ENCODE measurements at places on chromosomes 4 and X.

DNA sequence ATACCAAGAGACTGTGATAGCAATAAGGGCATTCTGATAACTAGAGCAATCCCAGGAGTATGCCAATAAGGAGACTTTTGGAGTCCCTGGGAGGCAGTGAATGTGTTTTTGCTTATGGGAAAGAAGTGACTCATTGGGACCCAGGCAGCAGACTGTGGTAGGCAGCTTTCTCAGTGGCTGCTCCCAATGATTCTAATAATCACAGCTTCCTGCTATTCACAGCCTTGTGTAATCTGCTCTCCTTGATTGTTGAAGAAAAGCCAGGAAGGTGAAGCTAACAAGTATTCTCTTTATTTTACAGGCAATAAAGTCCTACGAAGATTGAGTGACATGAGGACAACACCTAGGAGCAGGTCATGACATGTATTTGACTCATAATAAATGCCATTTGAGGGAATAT is 70.3 kb upstream of the DDX60 start:
- no peak for DNase-seq

DNA sequence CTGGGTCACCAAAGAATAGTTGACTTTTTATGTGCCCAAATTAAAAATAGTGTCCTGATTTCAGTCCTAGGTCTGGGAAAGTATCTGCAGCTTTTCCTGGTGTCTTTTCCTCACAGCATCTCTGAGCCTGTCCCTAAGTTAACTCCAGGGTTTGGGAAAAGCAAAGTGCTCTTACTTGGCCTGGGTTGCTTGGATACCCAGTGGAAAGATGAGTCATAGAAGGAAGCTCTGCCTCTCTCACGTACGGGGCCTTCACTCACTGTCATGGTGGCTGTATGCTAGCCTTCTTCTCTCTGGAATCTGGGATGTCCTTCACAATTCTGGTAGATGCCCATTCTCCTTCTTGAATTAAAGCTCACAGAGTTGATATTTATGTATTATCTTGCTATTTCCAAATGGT is 607.3 kb downstream of the ANKRD50 start:
- DNase-seq, result no peak

- no peak for DNase-seq
Observed at GRCh38 chr4:53899586-53900270, 164.7 kb downstream of the CHIC2 start.

DNA sequence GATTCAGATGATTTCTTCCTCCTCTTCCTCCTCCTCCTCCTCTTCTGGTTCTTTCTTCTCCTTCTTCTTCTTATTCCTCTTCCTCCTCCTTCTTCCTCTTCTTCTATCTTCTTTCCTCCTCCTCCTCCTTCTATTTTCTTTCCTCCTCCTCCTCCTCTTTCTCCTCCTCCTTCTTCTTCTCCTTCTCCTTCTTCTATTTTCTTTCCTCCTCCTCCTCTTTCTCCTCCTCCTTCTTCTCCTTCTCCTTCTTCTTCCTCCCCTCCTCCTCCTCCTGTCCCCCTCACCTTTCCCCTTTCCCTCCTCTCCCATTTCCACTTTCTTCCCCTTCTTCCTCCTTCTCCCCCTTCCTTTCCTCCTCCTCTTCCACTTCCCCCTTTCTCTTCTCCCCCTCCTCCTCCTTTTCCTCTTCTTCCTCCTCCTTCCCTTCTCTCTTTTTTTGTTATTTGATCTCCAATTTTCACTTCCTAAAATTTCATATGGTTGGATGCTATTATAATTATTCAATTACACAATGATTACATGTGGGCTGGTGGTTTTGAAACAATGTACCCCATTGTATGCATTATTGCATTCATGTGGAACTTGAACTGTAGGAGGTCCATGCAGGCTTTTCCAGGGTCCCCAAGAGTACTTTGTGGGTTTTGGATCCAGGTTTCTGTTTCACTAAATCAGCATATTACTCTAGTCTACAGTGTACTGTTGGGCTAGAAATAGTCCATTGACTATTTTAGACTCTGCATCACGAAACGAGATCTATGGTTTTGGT is 68.1 kb downstream of the SORBS2 start:
- peak; percentile 39 for DNase-seq

- no peak for DNase-seq
Observed at GRCh38 chr4:69039071-69039470, 57.2 kb upstream of the UGT2B7 start.

- no peak for DNase-seq
Observed at GRCh38 chr4:113260688-113261087, 211.2 kb downstream of the ANK2 start.

DNA sequence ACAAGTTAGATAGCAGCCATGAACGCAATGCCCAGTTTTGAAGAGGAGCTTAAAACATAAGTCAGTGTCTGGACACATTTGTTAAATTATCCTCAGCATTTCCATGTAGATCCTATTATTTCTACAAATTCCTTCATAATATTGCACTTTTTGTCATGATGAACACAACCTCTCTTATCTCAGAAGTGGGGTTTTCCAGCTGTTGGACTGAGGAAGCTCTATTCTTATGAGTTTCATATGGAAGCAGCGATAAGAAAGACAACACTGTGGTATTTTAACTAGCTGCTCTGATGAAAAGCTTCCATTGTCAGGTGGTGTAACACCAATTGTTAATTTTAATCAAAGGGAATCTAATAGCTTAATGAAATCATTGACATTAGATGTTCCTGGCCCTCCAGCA is 308.7 kb downstream of the GBA3 start:
- DNase-seq, result no peak

GRCh38 chr4:186297013-186297645 is 31.1 kb downstream of the F11 start:
- DNase-seq, result peak; percentile 56

DNA sequence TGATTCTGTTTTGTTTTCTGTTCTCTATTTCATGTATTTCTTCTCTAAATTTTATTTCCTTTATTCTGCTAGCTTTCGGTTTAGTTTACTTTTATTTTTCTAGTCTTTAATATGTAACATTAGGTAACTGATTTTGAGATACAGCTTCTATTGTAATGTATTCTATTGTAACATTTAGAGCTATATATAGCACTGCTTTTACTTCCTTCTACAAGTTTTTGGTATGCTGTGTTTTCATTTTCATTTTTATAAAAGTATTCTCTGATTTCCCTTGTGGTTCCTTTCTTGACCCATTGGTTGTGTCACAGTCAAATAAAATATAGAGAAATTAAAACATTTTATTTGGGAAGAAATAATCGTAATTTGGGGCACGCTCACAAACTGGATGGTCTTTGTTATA is 13.9 kb upstream of the CT47A1 start:
- DNase-seq, result no peak

- DNase-seq, result peak; percentile 14
Observed at GRCh38 chrX:45230410-45230809, 29.7 kb upstream of the DIPK2B start.

- no peak for DNase-seq
Observed at GRCh38 chrX:38055170-38055847, 49.0 kb downstream of the SYTL5 start.

- no peak for DNase-seq
Observed at GRCh38 chrX:86002076-86002896, 45.1 kb downstream of the CHM start.

DNA sequence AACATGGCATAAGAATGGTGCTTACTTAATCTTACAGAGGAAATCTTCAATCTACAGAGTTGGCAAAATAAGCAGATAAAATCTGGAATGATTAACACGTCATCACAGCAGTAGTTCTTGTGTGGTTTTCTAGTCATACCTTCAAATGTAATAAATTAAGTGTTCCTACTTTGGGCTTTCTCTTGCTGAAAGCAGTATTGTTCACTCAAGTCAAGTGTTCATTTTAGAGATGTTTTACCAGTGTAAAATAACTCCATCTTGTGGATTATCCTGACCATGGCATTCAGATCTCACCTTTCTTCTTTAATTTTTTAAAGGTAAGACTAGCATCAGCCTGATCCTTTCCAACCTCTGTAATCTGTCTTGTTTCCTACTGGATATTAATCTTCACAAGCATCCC is 72.9 kb downstream of the ADAMTS3 start:
- no peak for DNase-seq

DNA sequence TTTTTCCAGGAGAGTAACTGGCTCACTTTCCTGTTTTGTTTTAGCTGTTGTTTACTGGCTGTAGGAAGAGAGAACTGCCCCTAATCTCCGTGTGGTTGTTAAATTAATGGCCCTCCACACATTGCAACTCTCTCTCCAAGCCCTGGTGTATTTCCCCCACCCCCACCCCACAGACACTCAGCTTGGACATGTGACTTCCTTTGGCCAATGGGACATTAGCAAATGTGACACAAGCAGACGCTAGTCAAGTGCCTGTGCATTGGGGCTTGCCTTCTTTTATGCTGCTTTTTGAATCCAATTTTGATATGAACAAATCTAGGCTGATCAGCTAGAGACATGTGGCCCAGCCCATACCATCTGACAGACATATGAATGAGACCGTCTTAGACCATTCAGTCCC is 59.6 kb upstream of the TAB3 start:
- DNase-seq, result no peak

DNA sequence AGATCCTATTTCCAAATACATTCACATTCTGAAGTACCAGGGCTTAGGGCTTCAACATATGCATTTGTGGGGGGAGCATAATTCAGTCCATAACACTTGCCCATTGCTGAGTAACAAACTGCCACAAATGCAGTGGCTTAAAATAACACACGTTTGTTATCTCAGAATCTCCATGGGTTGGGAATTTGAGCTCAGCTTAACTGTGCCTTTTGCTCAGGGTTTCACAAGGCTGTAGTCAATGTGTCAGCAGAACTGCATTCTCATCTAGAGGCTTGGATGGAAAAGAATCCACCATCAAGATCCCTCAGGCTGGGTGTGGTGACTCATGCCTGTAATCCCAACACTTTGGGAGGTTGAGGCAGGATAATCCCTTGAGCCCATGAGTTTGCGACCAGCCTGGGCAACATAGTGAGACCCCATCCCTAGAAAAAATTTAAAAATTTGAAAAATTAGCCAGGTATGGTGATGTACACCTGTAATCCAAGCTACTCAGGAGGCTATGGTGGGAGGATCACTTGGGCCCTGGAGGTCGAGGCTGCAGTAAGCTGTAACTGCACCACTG is 25.8 kb upstream of the TBL1X start:
- DNase-seq, result no peak

GRCh38 chrX:108323751-108324150 is 114.5 kb downstream of the COL4A6 start:
- no peak for DNase-seq

GRCh38 chr4:44740201-44740600 is 13.8 kb upstream of the GNPDA2 start:
- no peak for DNase-seq

- DNase-seq, result no peak
Observed at GRCh38 chrX:9182041-9182440, 148.1 kb upstream of the FAM9B start.

DNA sequence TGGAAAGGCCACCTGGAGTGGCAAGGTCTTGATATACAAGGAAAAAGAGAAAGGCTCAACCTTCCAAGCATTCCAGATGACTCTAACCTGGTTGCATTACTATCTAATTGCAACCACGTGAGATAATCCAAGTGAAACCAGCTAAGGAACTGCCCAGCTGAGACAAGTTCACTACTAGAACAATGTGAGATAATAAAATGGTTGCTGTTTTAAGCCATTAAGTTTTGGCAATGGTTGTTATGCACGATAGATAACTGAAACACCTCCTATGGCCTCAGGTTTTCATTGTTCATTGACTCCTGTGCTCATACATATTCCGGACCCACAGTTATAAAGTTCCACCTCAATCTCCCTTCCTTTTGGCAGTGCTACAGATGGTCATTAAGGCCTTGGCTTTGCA is 9.2 kb upstream of the CXorf66 start:
- no peak for DNase-seq

DNA sequence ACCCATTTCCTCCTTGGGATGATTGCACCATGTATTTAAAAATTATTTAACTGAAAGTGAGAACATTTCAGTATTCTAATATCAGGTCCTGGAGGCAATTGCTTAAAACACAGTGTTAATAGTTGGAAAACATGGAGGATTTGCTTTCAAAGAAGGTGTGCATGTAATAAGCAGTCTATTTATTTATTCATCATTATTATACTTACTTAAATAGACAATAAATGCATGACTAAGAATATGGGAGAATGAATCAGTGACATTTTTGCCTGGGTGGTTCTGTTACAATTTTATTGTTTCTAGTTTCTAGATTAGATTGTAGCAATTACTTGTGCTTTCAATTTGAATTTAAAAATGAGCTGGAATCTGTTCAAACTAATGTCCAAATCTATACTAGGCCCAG is 145.5 kb downstream of the AREG start:
- no peak for DNase-seq

GRCh38 chr4:169900241-169900845 is 125.9 kb downstream of the MFAP3L start:
- no peak for DNase-seq

- DNase-seq, result no peak
Observed at GRCh38 chr4:152206646-152207377, 329.1 kb downstream of the FBXW7 start.

DNA sequence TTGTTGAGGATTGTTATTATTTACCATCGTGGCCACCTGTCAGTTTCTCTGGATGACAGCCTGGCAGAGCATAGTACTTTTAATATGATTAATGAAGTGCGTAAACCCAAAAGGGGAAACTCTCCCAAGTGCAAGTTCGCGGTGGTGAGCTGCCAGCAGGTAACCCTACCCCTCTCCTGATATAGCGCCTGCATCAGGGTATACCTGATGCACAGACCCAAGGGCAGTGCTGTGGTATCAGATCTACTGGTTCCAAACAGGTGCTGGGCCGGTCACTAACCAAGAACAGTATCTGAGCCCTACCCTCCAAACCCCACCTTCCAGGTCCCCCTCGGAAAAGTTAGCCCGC is 1.6 kb downstream of the RNF150 start:
- DNase-seq, result no peak

DNA sequence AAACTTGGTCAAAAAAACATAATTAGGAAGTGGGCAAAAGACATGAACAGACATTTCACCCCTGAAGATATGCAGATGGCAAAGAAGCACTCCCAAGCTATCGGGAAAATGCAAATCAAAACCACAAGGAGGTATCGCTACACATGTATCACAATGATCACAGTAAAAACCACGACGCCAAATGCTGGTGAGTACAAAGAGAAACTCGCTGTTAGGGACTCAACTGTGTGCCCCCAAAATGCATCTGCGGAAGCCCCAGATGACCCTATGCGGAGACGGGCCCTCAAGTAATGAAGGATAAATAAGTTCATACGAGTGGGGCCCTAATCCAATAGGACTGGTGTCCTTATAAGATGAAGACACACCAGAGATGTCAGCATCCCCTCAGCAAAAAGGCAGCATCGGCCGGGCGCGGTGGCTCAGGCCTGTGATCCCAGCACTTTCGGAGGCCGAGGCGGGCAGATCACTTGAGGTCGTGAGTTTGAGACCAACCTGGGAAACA is 10.2 kb downstream of the GAK start:
- DNase-seq, result no peak

GRCh38 chrX:69815063-69815462 is 199.2 kb downstream of the EDA start:
- DNase-seq, result no peak

- DNase-seq, result no peak
Observed at GRCh38 chrX:80430826-80431504, 10.7 kb downstream of the TENT5D start.
